Fibroblast of the aortic adventitia (primary cell): ENCODE measurements at places on chromosomes 3 and 15. TPM values are rescaled to one million over a fixed set of nuclear protein-coding genes. Genes with fewer than 3 reads are reported as not detected.

DNA sequence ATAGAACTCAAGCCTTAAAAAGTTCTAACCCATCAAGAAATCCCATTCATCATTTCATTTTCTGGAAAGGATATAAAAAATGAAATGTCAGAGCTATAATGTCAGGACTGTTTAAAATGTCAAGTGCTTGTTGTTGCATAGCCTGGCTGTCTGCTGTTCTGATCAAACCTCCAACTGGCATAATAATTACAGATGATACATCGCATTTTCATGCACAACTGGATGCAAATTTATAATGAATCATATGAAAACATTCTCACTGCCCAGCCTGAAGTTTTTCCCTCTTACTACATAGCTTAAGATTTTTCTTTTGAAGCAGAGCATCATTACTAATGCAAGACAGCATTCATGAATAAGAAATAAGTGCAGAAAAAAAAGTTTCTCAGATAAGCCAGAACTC, 46.5 kb downstream of the GUCA1C start:
- no peak for DNase-seq

DNA sequence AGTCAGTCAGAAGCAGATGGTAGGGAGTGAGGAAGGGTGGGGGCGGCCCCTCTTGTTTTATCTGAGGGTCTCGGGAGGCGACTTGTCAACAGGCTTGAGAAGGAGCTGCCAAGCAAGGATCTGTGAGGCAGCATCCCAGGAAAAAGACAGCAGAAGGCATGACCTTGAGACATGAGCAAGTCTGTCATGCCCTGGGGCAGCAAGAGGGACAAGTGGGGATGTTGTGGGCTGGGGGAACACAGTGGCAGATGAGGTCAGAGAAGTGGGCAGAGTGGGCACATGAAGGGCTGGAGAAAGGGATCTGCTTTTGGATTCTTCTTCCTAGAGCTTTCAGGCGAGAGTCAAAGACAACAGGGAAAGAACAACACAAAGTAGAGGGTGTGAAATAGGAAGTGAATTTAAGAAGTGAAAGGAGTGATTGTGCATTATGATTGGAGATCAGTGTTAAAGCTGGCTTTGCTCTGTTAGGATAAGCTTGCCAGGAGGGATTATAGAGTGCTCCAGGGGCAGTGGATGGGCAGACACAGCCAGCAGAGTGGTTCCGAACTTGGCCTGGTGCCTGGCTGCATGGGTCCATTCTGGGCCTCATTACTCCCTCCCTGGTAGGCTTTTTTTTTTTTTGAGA, 73.3 kb downstream of the USP13 start:
- no peak for DNase-seq

Gene RAF1
- total RNA-seq, result 37.5 and 78.0 TPM in 2 replicates

Gene CHAC1
- total RNA-seq, result 4.7 and 11.4 TPM in 2 replicates
